ENCODE measurements at places on chromosomes 1 and 21.

DNA sequence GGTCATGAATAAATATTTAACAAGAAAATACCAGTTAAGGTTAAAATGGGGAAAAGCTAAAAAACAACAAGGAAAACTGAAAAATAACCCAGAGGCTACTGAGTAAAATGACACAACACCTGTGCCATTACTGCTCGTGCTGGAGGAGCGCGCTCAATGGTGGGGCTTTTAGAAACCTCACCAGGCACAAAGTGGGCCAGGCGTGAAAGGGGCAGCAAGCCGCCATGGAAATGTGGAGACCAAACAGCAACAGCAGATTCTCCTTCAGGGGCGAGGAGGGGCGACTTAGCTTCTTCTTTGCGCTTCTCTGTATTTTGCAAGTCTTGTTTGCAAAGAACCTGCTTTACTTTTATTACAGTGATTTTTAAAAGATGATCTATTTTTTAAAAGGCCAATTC, 18.9 kb upstream of the SPATC1L start:
- no peak for DNase-seq

GRCh38 chr1:225662155-225662554, 9.2 kb upstream of the ENAH start:
- DNase-seq: no peak

- DNase-seq: no peak
Observed at GRCh38 chr1:169103480-169103893, 3.0 kb upstream of the ATP1B1 start.

DNA sequence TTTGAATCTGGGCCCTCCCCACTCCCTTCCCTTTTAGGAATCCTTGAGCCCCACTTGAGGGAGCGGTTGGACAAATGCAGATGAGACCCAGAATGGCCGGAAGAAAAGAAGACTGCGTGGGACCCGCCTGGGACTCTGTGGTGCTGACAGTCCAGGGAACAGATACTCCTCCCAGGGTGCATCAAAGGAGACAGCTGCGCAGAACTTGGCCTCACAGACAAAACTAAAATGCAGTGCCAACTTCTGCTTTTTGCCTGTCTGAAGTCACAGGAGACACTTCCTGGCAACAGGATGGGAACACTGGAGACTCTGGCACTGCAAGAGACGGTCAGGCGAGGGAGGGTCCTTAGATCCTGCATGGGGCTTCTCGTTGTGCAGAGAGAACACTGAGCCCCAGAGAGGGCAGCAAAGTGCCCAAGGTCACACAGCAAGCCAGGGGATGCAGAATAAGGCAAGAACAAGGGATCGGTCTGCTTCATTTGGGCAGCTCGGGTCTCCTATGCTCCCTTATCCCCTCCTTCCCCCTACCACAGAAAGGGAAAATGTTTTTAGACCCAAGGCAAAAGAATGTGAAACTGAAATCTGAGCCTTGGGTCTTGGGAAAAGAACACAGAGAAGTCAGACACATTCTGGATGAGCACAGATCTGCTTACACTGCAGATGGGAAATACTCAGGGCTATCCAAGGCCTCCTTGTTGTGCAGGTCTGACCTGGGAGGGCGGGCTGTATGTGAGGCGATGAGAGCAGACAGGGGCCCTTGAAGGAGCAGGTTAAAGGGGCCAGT, 182.4 kb downstream of the TRABD2B start:
- DNase-seq: no peak

DNA sequence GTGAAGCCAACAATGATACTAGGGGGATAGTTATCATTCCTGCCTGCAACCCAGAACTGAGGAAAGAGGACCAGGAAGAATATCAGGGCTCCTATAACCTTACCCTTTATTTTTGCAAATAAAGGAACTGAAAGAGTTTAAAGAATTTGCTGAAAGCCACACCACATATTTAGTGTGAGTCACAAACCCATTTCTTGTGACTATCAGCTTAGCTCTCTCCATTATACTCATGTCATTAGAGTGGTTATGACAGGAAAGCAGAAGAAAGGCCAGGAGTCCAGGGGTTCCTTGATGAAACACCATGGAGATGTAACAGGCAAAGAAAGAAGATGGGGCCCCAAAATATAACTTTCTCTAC, 141.1 kb upstream of the SAMSN1 start:
- no peak for DNase-seq

GRCh38 chr1:9271283-9271682, 21.4 kb upstream of the SPSB1 start:
- DNase-seq: no peak

DNA sequence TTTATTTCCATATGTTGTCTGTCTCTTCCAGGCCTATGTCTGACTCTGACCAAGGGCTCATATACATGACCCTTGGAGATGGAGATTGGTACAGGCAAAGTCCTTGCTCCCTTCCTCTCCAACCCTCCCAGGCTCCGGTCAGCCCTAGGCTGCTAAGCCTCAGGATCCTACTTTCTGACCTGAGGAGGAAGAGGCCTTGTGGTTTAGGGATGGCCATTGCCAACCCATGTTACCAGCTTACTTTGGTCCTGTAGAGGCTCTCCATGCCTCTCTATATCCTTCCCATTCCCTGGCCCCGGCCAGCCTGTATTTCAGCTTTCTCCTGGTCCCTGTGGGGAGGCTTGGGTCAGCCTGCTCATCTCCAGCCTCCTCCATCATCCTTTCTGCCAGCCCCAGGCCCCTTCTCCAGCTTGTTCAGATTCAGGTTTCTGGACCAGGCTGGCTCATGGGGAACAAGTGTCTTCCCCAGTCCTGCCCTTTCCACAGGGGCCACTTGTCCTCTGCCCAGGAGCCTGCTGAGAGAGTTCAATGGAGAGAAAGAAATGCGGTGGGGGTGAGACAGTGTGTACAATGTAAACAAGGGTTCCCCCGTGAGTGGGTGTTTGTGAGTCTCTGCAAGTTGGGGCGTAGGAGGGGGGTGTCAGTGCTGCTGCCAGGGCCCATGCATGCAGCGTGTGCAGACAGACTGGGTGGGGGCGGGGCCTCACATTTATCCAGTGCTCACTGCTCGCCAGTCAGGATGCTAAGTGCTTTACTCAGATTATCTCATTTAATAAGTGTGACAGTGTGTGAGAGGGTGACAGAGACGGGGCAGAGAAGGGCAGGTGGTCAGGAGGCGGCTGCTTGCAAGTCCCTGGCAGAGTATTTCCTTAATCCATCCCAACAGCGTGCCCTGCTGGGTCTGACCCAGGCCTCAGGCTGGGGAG, 31.3 kb upstream of the FOXO6 start:
- DNase-seq: no peak

- no peak for DNase-seq
Observed at GRCh38 chr1:59703226-59703917, 111.4 kb upstream of the HOOK1 start.

DNA sequence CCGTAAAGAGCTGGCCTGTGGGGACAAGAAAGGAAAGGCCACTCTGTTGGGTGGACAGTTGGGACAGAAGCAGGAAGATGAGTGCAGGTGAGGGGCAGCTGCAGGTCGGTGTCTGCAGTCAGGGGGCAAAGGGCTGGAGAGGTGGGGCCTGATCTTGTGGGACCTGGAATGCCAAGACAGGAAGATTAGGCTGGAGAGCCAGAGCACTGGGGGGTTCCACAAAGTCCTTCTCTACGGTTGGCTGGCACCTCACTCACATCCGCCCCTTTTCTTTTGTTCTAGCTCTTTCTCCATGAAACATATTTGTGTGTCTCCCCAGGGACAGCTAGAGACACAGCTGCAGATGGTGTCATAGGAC, 404.1 kb downstream of the PTPRU start:
- no peak for DNase-seq

- no peak for DNase-seq
Observed at GRCh38 chr1:173581383-173582079, 21.3 kb downstream of the SLC9C2 start.

DNA sequence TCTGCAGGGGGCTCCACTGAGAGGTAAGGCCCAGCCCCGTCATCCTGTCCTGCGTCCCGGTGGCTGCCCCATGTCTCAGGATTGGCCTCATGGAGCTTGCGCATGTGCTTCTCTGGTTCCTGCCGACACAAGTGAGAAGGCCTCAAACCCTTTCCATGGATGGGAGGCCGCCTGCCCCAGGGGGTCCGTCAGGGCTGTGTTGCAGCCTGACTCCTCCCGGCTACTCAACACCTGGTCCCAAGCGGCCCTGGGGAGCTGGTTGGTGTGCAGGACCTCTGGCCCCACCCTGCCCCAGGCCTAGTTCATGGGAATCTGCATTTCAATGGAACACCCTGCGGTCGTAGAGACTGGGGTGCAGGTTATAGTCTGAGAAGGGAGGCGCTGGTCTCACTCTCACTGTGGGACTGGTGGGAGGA, 21.1 kb upstream of the PDE9A start:
- DNase-seq: no peak

DNA sequence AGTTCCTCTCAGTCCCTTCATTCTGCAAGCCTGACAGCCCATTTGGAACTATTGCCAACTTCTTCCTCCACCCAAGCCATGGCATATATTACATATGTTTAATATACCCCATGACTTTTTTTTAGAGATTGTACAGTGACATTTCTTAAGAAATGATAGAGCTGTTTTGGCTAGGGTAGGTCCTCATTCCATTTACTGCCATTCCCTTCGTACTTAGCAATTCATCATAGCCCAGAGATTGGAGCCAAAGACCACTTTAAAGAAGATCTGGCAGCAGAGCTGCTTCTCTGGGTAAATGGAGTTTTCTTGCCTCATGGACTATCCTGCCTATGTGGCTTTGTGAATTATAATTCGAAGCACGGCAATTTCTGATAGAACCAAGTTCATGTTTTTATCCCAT, 93.4 kb downstream of the ST3GAL3 start:
- no peak for DNase-seq

GRCh38 chr1:108842525-108843181, 14.2 kb downstream of the AKNAD1 start:
- no peak for DNase-seq

- DNase-seq: no peak
Observed at GRCh38 chr1:190429932-190430331, 47.7 kb downstream of the BRINP3 start.

- no peak for DNase-seq
Observed at GRCh38 chr1:59570524-59570923, 244.2 kb upstream of the HOOK1 start.

Data from NCI-H1048 (cell line).